Bronchus fibroblast of lung (primary cell): ENCODE measurements at places on chromosomes 2 and 18. TPM values are rescaled to one million over a fixed set of nuclear protein-coding genes. Genes with fewer than 3 reads are reported as not detected.

ERMN gene
- total RNA-seq = not detected in 2 replicates

OTOS gene
- total RNA-seq = not detected in 2 replicates

UBE2F gene
- total RNA-seq = 60.4 and 66.7 TPM in 2 replicates

WDR7 gene
- 6.8 and 6.9 TPM in 2 replicates for total RNA-seq

REG3A gene
- not detected in 2 replicates for total RNA-seq

TXNDC9 gene
- 41.6 and 55.0 TPM in 2 replicates for total RNA-seq

CENPA gene
- 23.4 and 25.1 TPM in 2 replicates for total RNA-seq

ASXL3 gene
- 0.34 and 0.45 TPM in 2 replicates for total RNA-seq

ALPI gene
- not detected in 2 replicates for total RNA-seq

FTCDNL1 gene
- total RNA-seq = 0.30 and 1.2 TPM in 2 replicates

TANC1 gene
- 13.1 and 13.8 TPM in 2 replicates for total RNA-seq

KCNJ13 gene
- total RNA-seq = not detected in 2 replicates

FIGN gene
- 0.74 and 2.2 TPM in 2 replicates for total RNA-seq

CTNNA2 gene
- total RNA-seq = not detected in 2 replicates

ATL2 gene
- total RNA-seq = 29.7 and 39.0 TPM in 2 replicates

ARHGEF4 gene
- 1.6 and 2.7 TPM in 2 replicates for total RNA-seq

KCNE4 gene
- 1.9 and 2.0 TPM in 2 replicates for total RNA-seq

MTA3 gene
- total RNA-seq = 17.5 and 19.5 TPM in 2 replicates

ABHD1 gene
- total RNA-seq = not detected in 2 replicates

EN1 gene
- total RNA-seq = 0.15 and 0.17 TPM in 2 replicates

CDH2 gene
- total RNA-seq = 12.0 and 12.1 TPM in 2 replicates

RSAD2 gene
- under 0.01 TPM in 1 of 2 replicates, not detected in the other for total RNA-seq

NEU2 gene
- not detected in 2 replicates for total RNA-seq

AOX1 gene
- 27.8 and 36.7 TPM in 2 replicates for total RNA-seq

G6PC2 gene
- not detected in 2 replicates for total RNA-seq

TTR gene
- not detected in 2 replicates for total RNA-seq

B3GNT7 gene
- total RNA-seq = 0.15 and 0.50 TPM in 2 replicates

ZBTB7C gene
- total RNA-seq = not detected in 2 replicates

LDLRAD4 gene
- not detected in 2 replicates for total RNA-seq

HAAO gene
- total RNA-seq = 3.9 and 4.2 TPM in 2 replicates

MTCL1 gene
- total RNA-seq = 14.3 and 18.2 TPM in 2 replicates

RAB17 gene
- total RNA-seq = under 0.01 and 0.67 TPM in 2 replicates

CNTNAP5 gene
- total RNA-seq = not detected in 2 replicates

ATF2 gene
- 14.5 and 16.9 TPM in 2 replicates for total RNA-seq

ACTR1B gene
- 62.2 and 68.2 TPM in 2 replicates for total RNA-seq

RIF1 gene
- 15.3 and 15.9 TPM in 2 replicates for total RNA-seq

TXNDC2 gene
- total RNA-seq = not detected in 2 replicates

MTHFD2 gene
- 132 and 136 TPM in 2 replicates for total RNA-seq

SMCHD1 gene
- total RNA-seq = 20.2 and 23.2 TPM in 2 replicates

CREG2 gene
- under 0.01 and 0.34 TPM in 2 replicates for total RNA-seq

ACMSD gene
- not detected in 2 replicates for total RNA-seq

IL36A gene
- total RNA-seq = not detected in 2 replicates

CCDC85A gene
- total RNA-seq = 0.15 and 0.34 TPM in 2 replicates
